T-cell (primary cell): ENCODE measurements at places on chromosomes 6 and 20. TPM values are rescaled to one million over a fixed set of nuclear protein-coding genes. Genes with fewer than 3 reads are reported as not detected.

The C6orf15 gene
- not detected for total RNA-seq

The NFATC2 gene
- 75.9 TPM for total RNA-seq

The HSPA12B gene
- total RNA-seq: not detected

The BHLHE23 gene
- not detected for total RNA-seq

The DEF6 gene
- total RNA-seq: 244 TPM

The EEF1A2 gene
- 0.50 TPM for total RNA-seq

The TCP11 gene
- total RNA-seq: not detected

The HLA-DOA gene
- total RNA-seq: 17.0 TPM

The RNASET2 gene
- 121 TPM for total RNA-seq

The GRM4 gene
- 0.20 TPM for total RNA-seq

The TRIM31 gene
- not detected for total RNA-seq

The PRL gene
- not detected for total RNA-seq

The CFAP206 gene
- total RNA-seq: 0.35 TPM

The PLG gene
- not detected for total RNA-seq

The FAM217A gene
- total RNA-seq: not detected

The OPRM1 gene
- total RNA-seq: not detected

The ZBTB22 gene
- total RNA-seq: 26.3 TPM

The OSER1 gene
- 95.3 TPM for total RNA-seq

The GNAS-AS1 gene
- 1.5 TPM for total RNA-seq

The IL22RA2 gene
- not detected for total RNA-seq

The PGBD1 gene
- 1.2 TPM for total RNA-seq

The DNAAF9 gene
- total RNA-seq: 5.6 TPM

The CASS4 gene
- 9.7 TPM for total RNA-seq

The NR2E1 gene
- total RNA-seq: not detected

The POM121L2 gene
- not detected for total RNA-seq
